ENCODE measurements at places on chromosomes 6 and 20.

DNA sequence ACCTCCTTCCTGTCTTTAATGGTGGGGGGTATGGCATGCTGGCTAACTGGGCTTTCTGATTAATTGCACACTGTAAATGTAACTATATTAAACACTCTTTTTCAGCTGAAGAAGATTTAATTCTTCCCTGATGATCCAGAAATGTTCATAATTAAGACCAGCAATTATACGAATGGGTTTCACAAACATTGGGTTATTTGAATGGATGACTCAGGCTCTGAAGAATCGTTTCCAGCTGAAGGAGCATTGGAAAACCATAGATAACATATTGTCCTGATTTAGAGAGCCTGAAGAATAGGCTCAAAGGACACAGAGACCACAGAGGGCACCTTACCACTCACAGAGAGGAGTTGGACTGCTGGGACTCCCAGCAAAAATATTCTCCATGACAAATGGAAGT is 130.7 kb upstream of the SSTR4 start:
- peak; percentile 1 for DNase-seq

DNA sequence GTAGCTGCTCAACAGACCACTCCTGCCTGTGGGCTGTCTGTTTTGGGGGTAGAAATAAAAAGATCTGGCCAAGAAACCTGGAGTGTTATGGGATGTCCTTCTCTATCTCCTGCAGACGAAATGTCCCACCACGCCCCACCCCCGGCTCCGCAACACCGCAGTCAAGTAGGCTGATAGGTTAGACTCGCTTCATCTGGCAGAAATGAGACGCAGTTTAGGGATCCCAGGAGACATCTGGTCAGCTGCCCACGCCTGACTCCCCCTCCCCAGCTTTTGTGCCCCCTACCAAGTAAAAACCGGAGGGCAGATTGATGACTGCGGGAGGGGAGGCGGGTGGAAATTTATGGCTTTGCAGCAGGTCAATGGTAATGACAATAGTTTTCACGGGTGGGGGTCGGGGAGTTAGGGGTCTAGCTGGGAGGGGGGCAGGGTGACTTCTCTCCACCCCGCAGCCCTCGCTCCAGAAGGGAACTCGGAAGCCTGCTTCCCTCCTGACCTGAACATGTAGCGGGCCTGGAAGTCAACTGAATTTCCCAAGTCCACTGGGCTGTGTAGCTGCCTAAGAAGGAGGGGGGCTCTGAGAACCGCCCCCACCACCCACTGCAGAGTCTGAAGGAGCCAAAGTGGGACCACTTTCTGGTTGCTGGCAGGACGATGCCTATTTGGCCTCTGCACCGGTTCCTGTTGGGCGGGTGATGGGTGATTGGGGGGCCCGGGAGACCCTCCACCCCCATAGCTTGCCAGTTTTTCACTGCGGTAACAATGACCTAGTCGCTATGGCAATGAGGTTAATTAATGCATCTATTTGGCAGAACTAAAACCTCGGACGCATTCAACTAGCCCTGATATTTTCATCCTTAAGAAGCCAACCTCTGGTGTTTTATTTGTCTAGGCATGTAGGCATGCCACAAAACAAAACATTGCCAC is 25.7 kb downstream of the PMEPA1 start:
- DNase-seq = no peak

DNA sequence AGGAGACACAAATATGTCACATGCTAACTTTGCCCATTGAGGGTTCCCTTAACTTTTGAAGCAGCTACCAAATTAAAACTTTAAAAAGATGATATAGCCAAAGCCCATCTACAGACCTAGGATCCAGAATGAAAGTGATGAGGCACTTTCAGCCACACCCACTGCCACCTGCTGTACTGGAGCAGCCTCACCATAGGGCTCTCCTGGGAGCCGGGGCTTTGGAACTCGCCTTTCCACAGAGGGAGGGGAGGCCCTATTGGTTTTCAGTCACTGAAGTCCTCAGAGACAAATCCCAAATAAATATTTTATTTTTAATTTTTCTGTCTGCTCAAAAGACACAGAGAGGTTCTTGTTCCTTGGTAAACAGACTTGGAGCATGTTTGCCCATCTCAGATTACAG is 238.1 kb upstream of the TAB2 start:
- DNase-seq = no peak

GRCh38 chr6:15400572-15401004 is 154.7 kb downstream of the JARID2 start:
- no peak for DNase-seq

DNA sequence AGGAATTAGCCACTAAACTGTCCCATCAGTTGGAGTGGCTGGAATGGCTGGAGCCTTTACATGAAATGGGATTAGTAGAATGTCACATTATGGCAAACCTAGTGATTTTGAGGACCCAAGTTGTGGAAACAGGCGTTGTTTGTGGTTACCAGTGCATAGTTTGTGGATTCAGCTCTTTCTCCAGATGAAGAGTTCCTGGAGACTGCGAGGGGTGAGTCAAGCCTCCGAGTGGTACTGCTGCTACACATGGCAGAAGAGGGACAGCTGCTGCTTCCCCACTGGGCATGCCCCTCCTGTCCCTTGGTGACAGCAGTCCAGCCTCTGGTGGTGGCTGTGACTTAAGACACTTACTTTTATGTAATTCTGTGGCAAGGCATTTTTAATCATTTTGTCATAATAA is 94.2 kb upstream of the SCP2D1 start:
- DNase-seq = no peak

DNA sequence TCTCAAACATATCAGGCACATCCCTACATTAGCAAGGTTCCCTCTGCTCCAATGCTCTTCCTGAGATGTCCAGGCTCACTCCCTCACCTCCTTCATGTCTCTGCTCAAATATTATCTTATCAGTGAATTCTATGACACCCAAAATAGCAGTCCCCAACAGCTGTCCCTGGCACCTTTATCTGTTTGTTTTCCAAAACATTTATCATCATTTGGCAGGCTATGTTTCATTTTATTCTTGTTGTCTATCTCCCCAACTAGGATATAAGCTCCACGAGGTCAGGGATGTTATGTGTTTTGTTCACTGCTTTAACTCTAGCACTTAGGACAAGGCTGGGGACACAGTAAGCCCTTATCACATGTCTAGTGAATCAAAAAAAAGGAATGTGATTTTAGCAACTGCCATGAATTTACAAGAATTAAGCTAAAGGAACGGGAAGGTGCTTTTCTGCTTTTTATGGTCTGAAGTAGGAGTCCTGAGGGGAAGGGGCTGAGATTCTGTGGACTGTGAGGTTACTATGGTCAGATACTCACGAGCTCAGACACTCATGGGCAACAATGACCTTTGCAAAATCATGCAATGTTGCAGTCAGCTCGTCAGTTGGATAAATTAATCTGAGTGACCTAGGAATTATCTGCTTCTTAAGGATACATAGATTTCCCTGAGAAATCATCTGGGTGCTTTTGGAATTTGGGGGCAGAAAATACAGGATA is 1.9 kb upstream of the IL22RA2 start:
- no peak for DNase-seq

DNA sequence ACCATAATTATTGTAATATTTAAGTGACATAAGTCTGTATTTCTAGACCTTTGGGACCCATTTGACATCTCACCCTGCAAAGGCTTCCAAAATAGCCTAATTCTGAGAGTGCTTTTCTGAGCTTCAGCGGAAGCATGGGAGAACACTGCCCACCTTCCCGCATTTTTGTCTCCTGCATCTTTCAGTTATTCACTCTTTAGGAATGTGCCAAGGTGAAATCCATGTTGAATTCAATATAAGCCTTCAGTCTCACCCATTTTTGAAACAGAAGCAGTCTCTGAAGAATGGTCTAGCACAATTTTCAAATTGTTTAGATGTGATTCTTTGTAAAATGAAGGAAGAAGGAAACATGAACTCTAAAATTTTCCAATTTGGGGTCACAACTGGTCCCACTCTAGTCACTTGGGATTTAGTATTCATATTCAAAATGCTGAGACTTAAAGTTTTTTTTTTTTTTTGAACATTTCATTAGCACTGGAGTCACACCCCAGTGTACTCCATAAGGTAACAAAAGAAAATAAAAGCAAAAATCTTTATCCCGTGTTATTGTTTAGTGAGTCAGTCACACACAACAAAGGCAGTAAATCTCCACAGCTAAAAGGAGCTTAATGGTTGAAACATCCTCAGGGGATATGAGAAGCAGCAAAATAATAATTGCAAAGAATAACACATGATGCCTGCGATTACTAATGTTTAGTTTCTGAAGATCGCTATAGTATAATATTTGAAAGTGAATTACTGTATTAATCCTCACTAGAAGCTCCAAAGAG is 479.9 kb upstream of the BTBD3 start:
- DNase-seq = no peak

GRCh38 chr20:62006482-62006881 is 59.2 kb downstream of the TAF4 start:
- DNase-seq = no peak

DNA sequence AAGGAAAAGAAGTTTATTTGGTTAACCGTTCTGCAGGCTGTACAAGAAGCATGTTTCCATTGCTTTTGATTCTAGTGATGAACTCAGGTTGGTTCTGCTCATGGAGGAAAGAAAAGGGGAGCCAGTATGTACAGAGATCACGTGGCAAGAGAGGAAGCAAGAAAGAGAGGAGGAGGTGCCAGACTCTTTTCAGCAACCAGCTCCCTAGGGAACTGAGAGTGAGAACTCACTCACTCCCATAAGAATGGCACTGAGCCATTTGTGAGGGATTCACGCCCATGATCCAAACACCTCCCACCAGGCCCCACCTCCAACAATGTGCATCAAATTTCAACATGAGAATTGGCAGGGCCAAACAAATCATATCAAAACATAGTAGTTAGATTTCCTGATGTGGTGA is 649.1 kb downstream of the EPM2A start:
- DNase-seq = no peak

- no peak for DNase-seq
Observed at GRCh38 chr6:10838794-10839333, 525 bp upstream of the MAK start.

GRCh38 chr20:46010491-46011391 is 2.0 kb downstream of the MMP9 start:
- no peak for DNase-seq

DNA sequence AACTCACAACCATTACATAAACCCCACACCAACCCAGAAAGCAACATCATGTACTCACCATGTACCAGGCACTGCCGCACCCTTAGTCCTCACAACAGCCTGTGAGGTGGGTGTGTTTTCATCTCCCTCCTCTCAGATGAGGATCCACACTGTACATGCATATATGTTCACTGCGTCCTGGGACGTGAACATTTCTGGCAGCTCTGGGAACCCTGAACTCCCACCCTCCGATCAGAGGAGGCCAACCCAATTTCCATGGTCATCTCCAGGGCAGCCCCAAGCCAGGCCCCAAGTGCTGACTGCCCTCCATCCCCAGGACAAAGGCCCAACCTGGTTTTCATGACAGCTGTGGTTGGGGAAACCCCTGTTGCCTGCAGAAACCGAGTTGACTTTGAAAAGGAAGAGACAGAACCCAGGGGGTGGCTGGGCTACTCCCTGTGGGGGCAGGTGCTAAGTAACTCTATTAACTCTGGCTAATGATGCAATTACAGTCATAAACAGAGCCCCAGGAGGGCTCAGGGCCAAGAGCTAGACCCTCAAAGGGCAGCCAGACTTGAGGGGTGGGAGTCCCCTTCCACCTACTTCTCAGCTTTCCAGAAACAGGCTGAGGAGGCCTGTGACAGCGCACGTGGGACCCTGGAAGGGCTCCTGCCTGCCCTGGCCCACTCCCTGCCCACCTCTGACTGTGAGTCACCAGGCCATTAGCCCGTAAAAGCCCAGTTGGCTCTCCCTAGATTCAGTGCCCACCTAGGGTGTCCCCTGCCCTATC is 2.6 kb downstream of the TFEB start:
- DNase-seq = no peak

DNA sequence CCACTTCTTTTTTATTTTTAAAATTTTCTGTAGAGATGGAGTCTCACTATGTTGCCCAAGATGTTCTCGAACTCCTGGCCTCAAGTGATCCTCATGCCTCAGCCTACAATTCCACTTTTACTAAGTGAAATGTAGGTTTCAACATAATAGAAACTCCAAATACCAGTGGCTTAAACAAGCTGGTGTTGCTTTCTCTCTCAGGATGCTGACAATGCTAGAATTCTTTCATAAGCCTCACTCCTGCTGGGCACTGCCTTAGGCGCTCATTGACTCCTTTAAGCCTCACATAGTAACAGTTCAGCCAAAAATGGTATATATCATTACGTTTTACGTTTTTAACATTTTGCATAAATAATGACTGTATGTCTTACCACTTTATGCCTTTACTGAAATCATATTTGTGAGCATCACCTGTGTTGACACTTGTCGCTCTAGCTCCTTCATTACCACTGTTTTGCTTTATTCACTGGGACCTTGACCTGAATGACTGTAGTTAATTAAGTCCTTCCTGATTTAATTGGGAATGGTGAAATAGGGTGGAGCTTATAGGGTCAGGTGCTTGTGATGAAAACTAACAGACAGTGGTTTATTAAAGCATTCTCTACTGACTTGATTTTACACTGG is 3.9 kb upstream of the CST9 start:
- no peak for DNase-seq

DNA sequence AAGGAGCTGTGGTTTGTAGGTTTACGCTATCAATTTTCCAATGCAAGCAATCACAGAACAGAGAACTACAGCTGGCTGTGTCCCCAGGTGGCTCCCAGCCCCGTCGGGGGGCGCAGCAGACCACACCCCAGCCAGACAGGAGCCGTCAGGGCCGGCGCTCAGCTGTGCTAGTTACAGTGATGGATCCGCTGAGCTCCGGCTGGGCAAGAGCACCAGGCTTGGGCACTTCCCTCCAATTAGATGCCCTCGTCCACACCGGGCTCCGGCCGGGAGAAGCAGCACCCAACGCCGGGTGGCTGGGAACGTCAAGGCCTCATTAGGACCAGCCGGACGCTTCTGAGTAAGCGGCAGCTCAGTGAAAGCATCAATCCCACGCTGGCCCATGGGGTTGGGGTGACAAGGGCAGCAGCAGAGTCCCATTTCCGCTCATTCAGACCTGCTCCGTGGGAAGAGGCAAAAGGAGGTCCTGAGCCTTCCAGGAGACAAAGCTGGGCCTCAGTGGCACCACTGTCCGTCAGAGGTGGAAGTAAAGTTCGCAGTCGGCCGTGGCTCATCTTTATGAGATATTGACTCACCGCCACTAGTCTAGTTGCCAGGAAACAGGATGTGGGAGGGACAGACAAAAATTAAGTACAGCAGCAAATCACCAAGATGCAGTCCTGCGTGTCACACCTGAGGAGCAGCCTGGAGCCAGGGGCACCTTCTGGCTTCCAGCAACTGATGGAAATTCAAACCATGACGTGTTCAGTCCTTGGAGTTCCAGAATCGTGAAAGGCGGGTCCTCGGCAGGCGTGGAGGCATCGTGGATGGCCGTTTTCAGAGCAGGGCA is 164.1 kb downstream of the TAF4 start:
- peak; percentile 4 for DNase-seq

DNA sequence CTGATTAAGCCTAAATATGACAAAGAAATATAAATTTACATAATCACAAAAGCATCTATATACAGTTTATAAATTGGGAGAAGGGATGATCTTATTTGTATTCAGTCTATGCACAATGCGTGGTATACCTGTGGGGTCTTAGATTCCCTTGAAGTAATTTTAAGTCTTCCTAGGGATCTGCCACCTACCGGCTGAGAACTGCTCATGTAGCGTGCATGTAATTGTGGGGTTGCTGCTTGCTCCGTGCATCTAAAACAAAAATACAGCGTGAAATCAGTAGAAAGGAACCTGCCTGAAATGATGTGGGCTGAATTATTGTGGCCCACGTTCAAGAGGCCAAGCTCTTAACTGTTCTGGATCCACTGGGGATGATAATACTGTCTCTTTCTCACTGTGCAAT is 187.3 kb downstream of the MBOAT1 start:
- no peak for DNase-seq

All from BJ (cell line).